Osteoblast (primary cell): ENCODE measurements at places on chromosomes 3 and 15. TPM values are rescaled to one million over a fixed set of nuclear protein-coding genes. Genes with fewer than 3 reads are reported as not detected.

The C2CD4B gene
- total RNA-seq = not detected in 2 replicates

The AQP9 gene
- total RNA-seq = under 0.01 TPM in 2 replicates

The TGM5 gene
- total RNA-seq = not detected in 2 replicates

The TRMT10C gene
- 25.0 and 25.6 TPM in 2 replicates for total RNA-seq

The ARPC4 gene
- 203 and 222 TPM in 2 replicates for total RNA-seq

The CTXN2 gene
- total RNA-seq = not detected in 2 replicates

The MINAR1 gene
- 2.1 and 2.5 TPM in 2 replicates for total RNA-seq

The CCR3 gene
- total RNA-seq = not detected in 2 replicates

The ASB14 gene
- total RNA-seq = not detected in 2 replicates

The MYL3 gene
- total RNA-seq = not detected in 2 replicates

The GJD2 gene
- total RNA-seq = not detected in 2 replicates

The GMPS gene
- total RNA-seq = 41.3 and 43.9 TPM in 2 replicates

The NR2F2 gene
- 13.0 and 14.5 TPM in 2 replicates for total RNA-seq

The EHHADH gene
- total RNA-seq = 3.2 and 4.0 TPM in 2 replicates

The GPR62 gene
- total RNA-seq = under 0.01 TPM in 1 of 2 replicates, not detected in the other

The GRIP2 gene
- total RNA-seq = under 0.01 and 1.4 TPM in 2 replicates

The TNNC1 gene
- total RNA-seq = 0.29 and 0.36 TPM in 2 replicates

The TM4SF18 gene
- 0.29 TPM in 1 of 2 replicates, not detected in the other for total RNA-seq

The CPEB1 gene
- 29.2 and 36.6 TPM in 2 replicates for total RNA-seq

The FSIP1 gene
- 2.1 and 3.6 TPM in 2 replicates for total RNA-seq

The INSYN1 gene
- total RNA-seq = 3.8 and 4.7 TPM in 2 replicates

The LRRC15 gene
- total RNA-seq = 3.6 and 5.0 TPM in 2 replicates

The TAGLN3 gene
- not detected in 2 replicates for total RNA-seq

The ZNF197 gene
- 17.7 and 18.6 TPM in 2 replicates for total RNA-seq

The GRAMD1C gene
- total RNA-seq = 1.2 and 2.2 TPM in 2 replicates

The HEXA gene
- 122 and 146 TPM in 2 replicates for total RNA-seq

The MYZAP gene
- under 0.01 TPM in 1 of 2 replicates, not detected in the other for total RNA-seq

The GOLGA8G gene
- under 0.01 TPM in 1 of 2 replicates, not detected in the other for total RNA-seq

The NEK11 gene
- 14.5 and 20.9 TPM in 2 replicates for total RNA-seq

The GPR149 gene
- total RNA-seq = not detected in 2 replicates

The TRIM42 gene
- not detected in 2 replicates for total RNA-seq

The ANKUB1 gene
- total RNA-seq = under 0.01 TPM in 1 of 2 replicates, not detected in the other

The HYAL3 gene
- 1.8 and 4.1 TPM in 2 replicates for total RNA-seq

The DCLK3 gene
- under 0.01 TPM in 2 replicates for total RNA-seq

The CLDN18 gene
- total RNA-seq = not detected in 2 replicates

The KBTBD12 gene
- not detected in 2 replicates for total RNA-seq

The PATL2 gene
- total RNA-seq = 1.8 and 2.7 TPM in 2 replicates

The C3orf80 gene
- 1.2 and 2.2 TPM in 2 replicates for total RNA-seq

The FBXW12 gene
- total RNA-seq = not detected in 2 replicates

The ACP3 gene
- total RNA-seq = under 0.01 TPM in 1 of 2 replicates, not detected in the other

The VPS33B gene
- total RNA-seq = 8.0 and 10.0 TPM in 2 replicates

The AP3B2 gene
- total RNA-seq = under 0.01 and 0.36 TPM in 2 replicates

The ALDH1A2 gene
- 0.88 and 1.1 TPM in 2 replicates for total RNA-seq

The TMEM212 gene
- not detected in 2 replicates for total RNA-seq

The FAM81A gene
- 0.29 and 0.72 TPM in 2 replicates for total RNA-seq

The ZNF660 gene
- total RNA-seq = 5.0 and 5.8 TPM in 2 replicates

The GOLGA8H gene
- under 0.01 TPM in 1 of 2 replicates, not detected in the other for total RNA-seq

The SEMA3B gene
- 5.9 and 10.1 TPM in 2 replicates for total RNA-seq

The OPA1 gene
- total RNA-seq = 77.4 and 87.2 TPM in 2 replicates

The ISL2 gene
- 0.29 and 1.1 TPM in 2 replicates for total RNA-seq

The CCDC80 gene
- total RNA-seq = 564 and 657 TPM in 2 replicates

The ENTPD3 gene
- total RNA-seq = 0.36 and 0.88 TPM in 2 replicates

The CLDN11 gene
- 33.9 and 50.3 TPM in 2 replicates for total RNA-seq

The FBXO40 gene
- total RNA-seq = not detected in 2 replicates
